Activated CD4-positive, alpha-beta T cell treated with anti-CD3 and anti-CD28 coated beads for 4 hours (primary cell): ENCODE measurements at places on chromosomes 3 and 15.

- no peak for DNase-seq
Measured at GRCh38 chr3:60992395-60992794, 258.9 kb downstream of the FHIT start.

- DNase-seq = peak; percentile 68
Measured at GRCh38 chr3:106176734-106177133, 307.9 kb upstream of the CBLB start.

DNA sequence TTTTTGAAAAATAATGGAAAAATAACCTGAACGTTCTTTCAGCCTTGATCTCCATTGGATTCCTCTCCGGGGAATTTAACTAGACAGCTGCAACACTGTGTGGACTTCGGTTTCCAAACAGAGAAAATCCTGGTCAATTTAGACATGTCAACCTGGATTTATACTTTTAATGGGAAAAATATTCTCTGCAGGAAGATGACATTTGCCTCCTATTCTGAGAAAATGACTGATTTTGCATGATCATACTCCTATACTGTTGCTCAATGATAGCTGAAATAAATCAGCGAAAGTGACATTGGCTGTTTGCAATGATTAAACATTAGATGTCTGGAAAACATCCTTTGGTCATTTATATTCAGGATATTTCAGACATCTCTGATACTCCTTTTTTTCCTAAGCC is 94.8 kb downstream of the GABRG3 start:
- no peak for DNase-seq

DNA sequence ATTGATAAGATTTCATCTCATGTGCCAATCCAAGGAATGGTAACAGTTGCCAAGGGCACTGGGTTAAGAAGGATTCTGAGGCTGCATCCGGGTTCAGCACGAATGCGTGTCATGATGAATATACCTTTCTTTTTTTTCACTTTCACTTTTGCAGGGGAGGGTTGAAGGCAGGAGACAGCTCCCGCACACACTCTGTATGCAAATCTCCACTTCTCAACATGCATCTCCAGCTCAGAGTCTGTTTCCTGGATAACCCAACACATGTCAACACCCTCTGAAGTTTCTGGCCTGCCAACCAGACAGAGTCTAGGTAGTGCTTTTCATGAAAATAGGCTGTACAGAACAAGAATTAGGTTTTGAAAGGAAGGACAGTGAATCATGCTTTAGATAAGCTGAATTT is 21.6 kb downstream of the B4GALT4 start:
- DNase-seq = peak; percentile 20
